ENCODE measurements at places on chromosomes 2 and 18.

DNA sequence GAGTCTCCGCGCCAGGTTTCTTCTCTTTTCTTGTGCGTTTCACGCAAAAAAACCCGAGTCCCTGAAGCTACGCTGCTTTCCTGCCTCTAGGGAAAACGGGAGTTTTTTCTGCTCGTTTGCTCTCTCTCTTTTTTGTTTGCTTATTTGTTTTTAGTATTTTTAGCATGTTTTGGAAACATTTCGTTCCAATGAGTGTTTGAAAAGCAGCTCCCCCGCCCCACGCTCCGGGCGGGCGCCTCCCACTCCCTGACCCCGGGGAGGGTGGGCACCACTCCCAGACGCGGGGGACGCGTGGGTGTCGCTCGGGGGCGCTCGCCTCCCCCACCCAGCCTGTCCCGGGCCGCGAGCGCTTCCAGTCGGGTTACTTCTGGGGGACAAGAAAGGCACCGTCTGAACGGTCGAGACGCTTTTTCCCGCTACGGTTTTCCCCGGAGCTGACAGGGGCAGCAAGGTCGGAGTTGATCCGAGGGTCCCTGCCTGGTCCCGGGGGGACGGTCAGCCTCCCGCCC lies 446 bp upstream of the EFHD1 start:
- no peak for DNase-seq

- DNase-seq = no peak
Measured at GRCh38 chr2:159617646-159618045, 1.3 kb upstream of the BAZ2B start.

GRCh38 chr2:150279686-150280085 lies 207.8 kb downstream of the RND3 start:
- no peak for DNase-seq

GRCh38 chr18:23573626-23574431 lies 12.5 kb downstream of the NPC1 start:
- peak; percentile 36 for DNase-seq

- no peak for DNase-seq
Measured at GRCh38 chr2:71606244-71606643, 152.9 kb downstream of the DYSF start.

DNA sequence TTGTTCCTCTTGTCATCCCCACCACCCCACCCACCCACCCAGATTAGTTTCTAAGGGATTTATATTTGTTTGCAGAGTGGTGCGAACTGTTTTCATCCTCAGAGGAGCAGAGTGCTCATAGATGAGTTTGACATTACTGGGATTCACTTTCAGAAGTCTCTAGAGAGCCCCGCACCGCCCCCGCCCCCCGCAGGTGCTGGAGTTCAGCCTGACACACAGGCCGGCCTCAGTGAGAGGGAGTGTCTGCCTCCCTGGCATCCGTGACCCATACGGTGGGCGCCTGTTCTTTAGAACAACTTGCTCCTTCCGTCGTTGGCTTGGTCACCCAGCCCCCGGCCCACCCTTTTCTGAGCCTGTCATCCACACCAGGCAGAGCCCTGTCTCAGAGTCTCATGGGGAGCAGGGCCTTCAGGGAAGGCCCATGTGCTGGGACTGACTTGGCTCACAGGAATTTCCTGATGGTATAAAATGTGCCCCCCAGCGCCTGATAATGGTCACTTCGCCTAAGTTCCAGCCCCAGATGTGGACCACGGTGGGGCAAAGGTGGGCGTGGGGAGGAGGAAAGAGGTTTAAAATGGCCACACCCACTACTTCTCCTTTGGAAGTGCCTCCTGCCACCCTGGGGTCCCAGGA lies 44.3 kb downstream of the HPCAL1 start:
- no peak for DNase-seq

- no peak for DNase-seq
Measured at GRCh38 chr2:169258045-169258601, 104.2 kb downstream of the LRP2 start.

DNA sequence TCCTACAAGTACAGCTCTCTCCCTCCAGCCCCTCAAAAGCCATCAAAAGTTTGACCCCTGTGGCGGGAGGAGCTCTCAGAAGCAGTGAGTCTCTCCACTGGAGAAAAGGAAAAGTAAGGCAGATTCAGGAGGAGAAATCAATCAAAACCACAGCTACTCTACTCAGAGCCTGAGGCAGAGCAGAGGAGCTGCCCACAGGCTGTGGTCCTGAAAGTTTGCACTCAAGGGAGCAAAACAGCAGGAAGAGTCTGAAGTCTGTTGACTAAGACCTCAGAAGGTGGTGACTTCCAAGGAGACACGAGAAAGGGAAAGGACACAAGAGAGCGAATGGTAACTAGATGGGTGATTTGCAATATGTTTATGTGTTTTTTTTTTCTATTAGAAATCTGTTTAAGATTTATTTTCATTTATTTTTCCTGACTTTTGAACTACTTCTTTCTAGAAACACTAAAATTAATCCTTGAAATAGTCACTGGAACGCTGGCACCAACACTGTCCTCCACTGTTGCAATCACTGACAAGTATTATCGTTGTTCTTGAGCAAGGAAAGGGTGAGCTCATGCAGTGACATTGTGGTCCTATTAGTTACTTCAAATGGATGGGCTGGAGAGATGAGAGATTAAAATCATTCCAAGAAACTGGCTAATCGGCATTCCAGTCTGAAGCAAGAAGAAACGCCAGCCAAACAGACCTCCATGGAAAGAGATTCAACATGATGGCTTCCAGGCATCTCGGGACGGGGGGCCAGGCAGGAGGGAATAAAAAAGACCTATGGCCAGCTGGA lies 35.8 kb downstream of the PID1 start:
- no peak for DNase-seq

- DNase-seq = no peak
Measured at GRCh38 chr18:79844999-79845563, 47.3 kb downstream of the KCNG2 start.

DNA sequence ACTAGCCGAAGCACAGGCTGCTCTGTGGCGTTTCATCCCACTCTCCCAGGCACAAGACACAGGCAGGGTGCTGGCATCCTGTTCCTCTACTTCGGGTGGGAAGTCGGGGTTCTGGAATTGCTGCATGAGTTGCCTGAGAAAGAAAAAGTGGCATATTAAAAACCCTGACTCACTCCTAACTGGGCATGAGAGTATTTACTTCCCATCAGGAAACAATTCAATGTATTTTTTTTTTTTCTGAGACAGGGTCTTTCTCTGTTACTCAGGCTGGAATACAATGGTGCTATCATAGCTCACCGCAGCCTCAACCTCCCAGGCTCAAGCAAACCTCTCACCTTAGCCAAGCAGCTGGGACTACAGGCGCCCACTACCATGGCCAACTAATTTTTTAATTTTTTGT lies 7.4 kb downstream of the ODC1 start:
- no peak for DNase-seq

DNA sequence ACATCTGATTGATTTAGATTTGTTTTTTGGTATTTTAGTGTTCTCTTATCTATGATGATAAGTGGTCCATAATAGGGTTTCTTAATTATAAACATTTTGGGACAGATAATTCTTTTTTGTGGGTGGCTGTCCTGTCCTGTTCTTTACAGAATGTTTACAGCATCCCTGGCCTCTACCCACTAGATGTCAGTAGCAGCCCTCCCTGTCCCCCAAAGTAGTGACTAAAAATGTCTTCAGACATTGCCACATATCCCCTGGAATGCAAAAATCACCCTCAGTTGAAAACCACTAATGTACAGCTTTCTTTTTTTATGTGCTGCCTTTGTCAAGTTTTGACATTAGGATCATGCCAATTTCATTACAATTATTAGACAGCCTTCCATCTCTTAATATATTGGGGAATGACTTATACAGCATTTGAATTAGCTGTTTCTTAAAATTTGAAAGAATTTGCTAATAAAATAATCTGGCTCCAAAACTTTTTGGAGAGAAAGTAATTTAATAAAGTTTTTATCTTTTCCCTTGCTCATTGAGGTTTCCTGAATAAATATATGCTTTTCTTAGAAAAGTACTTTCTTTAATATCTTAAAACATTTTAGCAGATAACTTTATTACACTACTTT lies 19.5 kb downstream of the WIPF1 start:
- no peak for DNase-seq

GRCh38 chr2:130915149-130915548 lies 78.4 kb downstream of the ARHGEF4 start:
- no peak for DNase-seq

DNA sequence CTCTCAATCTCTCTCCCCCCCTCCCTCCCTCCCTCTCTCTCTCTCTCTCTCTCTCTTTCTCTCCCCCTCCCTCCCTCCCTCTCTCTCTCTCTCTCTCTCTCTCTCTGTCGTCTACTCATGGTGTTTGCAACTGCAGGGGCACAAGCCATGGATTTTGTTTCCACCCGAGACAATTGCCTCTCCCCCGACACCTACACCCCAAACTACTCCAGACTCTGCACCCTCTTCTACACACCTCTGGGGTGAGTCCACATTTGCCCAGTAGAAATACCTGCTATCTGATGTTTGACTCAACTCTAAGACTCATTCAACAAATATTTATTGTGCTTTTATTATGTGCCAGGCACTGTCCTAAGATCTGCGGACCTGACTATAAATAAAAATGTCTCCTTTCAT lies 93.7 kb downstream of the TMEM17 start:
- no peak for DNase-seq

DNA sequence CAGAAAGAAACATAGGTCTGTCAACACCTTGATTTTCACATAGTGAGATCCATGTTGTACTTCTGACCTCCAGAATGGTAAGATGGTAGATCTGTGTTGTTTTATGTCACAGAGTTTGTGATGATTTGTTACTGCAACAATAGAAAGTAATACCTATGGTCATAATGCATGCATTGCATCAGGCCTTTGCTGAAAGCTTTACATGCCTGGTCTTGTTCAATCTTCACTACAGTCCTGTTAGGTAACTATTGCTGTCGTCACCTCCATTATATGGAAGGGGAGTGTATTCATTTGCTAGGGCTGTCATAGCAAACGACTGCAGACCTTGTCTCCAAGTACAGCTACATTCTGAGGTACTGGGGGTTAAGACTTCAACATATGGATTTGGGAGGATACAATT lies 243.5 kb downstream of the ANAPC1 start:
- DNase-seq = no peak

GRCh38 chr2:190465060-190465459 lies 56.9 kb downstream of the MFSD6 start:
- DNase-seq = no peak

- no peak for DNase-seq
Measured at GRCh38 chr2:17171446-17172049, 346.7 kb downstream of the RAD51AP2 start.

DNA sequence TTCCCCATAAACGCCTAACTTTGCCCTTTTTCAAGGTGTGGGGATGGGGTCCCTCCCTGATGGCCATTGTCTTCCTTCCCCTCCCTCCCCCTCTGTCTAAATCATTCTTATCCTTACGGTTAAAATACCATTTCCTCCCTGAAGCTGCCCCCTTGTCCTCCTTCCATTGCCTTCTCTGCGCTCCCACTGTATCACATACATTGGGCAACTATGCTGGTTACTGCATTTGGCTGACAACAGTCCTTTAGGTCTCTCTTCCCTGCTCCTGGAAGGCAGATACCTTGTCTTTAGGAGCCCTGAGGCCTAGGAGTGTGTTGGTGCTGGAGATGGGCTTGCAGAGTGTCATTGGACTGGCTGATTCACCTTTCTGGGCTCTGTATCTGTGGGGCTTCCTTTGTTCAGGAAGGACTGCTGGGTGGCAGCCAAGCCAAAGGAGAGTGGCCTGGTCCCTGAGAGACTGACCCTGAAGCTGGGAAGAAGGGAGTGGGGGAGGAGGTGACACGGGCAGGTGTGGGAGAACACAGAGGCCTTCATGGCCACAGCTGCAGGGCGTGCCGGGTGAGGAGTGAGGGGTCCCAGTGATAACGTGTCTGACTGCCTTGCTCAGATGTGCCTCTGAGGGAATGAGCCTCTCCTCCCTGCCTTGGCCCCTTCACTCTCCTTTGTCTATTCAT lies 2.2 kb downstream of the WNT6 start:
- no peak for DNase-seq

- no peak for DNase-seq
Measured at GRCh38 chr2:121976926-121977325, 221.5 kb downstream of the TSN start.

DNA sequence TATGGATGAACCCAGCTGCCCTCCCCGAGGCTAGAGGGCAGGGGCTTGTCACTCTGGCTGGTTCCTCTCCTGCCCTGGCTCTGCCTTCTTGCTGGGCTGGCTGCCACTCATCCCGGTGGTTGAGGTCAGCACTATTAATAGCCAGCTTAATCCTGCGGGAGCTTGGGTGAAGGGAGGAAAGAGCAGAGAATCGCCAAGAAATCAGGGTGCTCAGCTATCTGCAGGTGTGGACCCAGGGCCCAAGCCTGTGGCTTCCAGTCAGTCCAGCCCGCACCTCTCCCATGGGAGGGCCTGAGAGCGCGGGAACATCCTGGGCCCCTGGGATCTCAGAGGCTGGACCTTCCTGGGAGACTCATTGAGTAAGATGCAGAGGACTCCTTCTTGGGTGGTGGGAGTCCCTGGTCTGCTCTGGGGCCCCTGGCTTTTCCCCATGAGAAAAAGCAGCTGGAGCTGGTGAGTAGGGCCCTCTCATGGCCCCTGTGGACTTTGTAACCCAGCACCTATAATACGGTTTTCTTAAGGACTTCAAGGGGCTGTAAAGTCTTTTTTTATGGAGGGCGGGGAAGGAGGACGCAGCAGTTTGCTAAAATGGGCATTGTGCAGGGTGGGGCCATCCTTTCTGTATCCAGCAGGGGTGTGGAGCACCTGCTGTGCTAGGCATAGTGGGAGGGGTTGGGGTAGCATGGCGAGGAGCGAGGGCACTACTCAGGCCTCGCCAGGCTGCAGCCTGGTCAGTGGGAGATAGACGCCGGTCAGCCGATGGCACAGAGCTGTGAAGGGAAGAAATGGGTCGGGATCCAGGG lies 27.4 kb upstream of the CNNM3 start:
- no peak for DNase-seq

DNA sequence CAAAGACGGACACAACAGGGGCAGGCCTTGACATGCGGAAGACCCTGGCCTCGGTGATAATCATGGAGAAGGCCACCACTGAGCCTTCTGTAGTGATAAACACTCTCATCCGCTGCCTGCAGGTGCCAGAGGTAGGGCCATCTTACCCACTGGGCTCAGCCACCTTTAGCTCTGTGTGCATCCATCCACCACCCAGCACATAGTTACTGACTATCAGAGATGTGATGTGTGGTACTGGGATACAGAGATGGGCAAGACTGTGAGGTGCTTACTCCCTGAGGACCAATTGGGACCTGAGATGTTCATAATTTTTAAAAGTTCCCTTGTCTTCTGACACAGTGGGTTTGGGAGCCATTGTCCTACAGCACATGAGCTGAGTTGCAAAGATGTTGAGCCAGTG lies 1.6 kb downstream of the MROH2A start:
- DNase-seq = no peak

DNA sequence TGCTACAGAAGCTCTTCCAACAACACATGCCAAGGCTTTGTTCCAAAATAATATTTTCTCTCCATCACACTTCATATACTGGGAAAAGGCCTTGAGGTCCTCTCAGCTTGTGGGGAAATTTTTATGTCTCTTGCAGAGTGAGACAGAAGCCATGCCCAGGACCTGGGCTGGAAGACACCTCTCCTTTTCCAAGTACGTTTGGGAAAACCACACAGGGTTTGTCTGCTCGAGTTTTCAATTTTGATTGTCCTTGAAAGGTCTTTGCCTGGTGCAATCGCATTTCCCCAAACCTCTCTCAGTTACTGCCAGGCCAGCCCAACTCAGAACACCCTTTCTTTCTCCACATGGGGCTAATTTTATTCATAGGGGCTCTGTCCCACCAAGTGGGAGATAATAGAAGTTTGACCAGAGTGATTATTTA lies 272.2 kb downstream of the OSR1 start:
- no peak for DNase-seq

- no peak for DNase-seq
Measured at GRCh38 chr2:209191139-209191538, 232.7 kb upstream of the MAP2 start.

- no peak for DNase-seq
Measured at GRCh38 chr18:72993250-72993649, 125.5 kb upstream of the NETO1 start.

Measured in T-helper 2 cell treated with Interferon-gamma antibody and Interleukin-4, amounts not matched to agents 5 μg/mL and 100 μg/mL, for 36 hours (primary cell).